Activated CD4-positive, alpha-beta T cell treated with anti-CD3 and anti-CD28 coated beads, Interleukin-2, amount 10 ng/mL, durations not matched to agents 7 days and 5 days (primary cell): ENCODE measurements at places on chromosomes 3 and 15.

- DNase-seq = no peak
These were observed 85.9 kb upstream of the ABHD2 start for GRCh38 chr15:89002281-89002761.

DNA sequence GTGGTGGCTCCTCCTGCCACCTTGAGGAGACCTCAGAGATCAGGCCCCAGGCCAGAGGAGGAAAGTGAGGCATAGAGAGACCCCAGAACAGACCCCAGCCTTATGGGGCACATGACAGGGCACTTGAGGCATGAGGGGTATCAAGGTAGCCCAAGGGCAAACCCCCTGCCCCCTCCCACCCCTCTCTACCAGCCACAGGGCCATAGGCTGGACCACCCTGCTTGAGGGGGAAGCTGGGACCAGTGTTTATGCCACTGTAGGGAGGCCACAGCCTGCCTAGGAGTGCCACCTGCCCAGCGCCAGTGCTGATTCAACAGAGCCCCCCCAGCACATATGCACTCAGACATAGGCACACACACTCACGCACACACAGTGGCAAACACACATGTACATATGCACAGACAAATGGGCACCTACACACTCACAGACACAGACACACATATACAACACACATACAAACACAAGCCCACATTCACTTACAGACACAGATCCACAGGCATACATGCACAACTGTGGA lies 10.3 kb downstream of the MYL3 start:
- DNase-seq = no peak

DNA sequence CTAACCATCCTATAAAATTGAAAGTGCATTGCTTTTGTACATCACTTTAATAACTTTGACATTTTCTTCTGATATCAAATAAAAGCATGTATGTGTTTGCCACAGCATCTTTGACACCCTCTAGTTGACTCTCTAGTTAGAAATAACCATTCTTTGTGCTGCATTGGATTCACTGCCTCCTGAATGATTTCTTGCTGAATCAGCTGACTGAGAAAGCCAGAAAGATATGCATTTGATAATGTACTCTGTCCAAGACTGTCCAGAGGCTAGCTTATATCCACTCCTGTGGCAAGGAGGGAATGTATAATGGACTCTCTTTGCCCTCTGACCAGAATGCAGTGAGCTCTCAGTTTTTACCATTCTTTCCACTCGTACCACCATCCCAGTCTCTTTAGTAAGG lies 6.2 kb downstream of the RAB11A start:
- DNase-seq = no peak

- DNase-seq = no peak
These were observed 292.8 kb upstream of the ZNF717 start for GRCh38 chr3:76078101-76078500.
